HFF-Myc (cell line): ENCODE measurements at places on chromosomes 2 and 18.

GRCh38 chr2:226063704-226064440, 664.4 kb downstream of the NYAP2 start:
- DNase-seq: no peak

- no peak for DNase-seq
Measured at GRCh38 chr2:133389569-133389968, 178.7 kb downstream of the NCKAP5 start.

GRCh38 chr2:48435909-48436308, 94.0 kb upstream of the STON1 start:
- no peak for DNase-seq

GRCh38 chr2:156279446-156280150, 52.9 kb downstream of the NR4A2 start:
- no peak for DNase-seq

DNA sequence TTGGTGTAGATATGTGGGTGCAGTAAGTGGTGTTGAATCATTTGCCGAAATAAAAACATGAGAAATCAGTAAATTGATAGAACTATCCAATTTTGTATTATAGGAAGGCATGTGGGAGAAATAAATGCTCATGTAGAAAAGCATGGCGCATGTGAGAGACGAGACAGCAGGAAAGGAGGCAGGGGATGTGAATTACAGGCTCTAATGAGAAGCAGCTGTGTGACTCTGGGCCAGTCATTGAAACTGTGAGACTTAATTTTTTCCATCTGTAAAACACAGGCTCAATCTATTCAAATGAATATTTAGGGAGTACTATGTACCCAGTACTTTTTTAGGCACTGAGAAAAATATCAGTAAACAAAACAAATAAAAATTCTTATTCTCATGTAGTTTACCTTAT, 42.6 kb upstream of the MAP3K20 start:
- DNase-seq: peak; percentile 87

- DNase-seq: no peak
Measured at GRCh38 chr2:218152777-218153176, 14.0 kb downstream of the CXCR1 start.

DNA sequence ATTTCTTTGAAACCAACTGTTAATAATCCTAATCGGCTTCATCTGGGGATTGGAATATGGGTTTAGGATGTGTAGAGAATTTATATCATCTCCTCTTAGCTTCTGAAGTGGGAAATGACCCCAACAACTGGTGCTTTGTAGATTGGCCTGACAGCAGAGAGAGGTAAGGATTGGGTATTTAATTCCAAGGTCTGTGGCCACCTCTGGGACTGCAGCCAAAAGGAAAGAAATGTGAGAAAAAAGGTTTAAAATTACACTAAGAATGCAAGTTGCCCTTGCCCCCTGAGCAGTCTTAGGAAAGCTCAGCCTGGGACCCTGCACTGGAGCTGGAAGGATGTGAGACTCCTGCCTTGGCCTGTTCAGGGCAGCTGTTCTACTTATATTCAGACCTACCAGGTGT, 157.1 kb downstream of the FTCDNL1 start:
- no peak for DNase-seq

DNA sequence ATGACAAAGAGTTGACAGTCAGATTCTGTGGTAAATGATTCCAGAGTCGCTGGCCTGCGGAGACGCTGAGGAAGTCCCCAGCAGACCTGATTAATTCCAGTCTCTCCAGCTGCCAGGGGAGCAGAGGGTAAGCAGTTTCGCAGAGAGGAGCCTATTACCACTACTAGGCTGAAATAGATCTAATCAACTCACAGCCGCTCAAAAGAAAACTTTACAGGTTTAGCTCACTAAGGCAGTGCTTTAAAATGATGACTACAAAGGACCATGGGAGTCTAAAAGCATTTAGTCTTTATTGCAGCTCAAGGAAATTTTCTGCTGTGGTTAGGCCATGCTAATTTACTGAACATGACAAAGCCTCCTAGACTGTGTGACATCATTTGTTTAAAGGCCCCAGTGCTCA, 445.6 kb upstream of the POU3F3 start:
- no peak for DNase-seq

GRCh38 chr18:61876899-61877298, 15.9 kb downstream of the RNF152 start:
- no peak for DNase-seq

DNA sequence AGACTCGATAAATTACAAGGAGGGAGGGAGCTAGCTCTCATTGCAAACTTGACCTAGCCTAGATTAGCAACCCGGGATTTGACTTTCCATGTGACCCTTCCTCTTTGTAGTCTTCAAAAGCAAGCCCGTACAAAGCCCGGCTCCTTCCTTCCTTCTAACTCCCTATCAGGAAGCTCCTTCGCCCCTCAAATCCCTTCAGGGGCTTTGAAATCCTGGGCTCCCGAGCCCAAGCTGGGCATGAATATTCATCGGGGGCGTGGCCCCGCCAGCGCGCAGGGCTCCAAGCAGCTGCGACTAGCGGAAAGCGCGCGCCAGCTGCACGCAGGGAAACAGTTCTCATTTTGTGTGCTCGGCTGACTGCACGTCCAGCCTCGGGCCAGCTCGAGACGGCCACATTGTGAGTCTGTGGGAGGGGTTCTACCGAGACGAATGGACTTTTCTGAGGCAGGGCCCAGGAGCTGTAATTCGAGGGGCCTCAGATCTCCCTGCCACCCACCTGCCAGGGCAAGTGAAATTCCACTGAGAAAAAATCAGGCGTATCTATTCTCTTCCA, 84.0 kb upstream of the PELI1 start:
- peak; percentile 22 for DNase-seq

GRCh38 chr2:176134035-176134434, 4.5 kb downstream of the HOXD8 start:
- DNase-seq: no peak

- DNase-seq: no peak
Measured at GRCh38 chr2:128416806-128417205, 98.1 kb upstream of the HS6ST1 start.

DNA sequence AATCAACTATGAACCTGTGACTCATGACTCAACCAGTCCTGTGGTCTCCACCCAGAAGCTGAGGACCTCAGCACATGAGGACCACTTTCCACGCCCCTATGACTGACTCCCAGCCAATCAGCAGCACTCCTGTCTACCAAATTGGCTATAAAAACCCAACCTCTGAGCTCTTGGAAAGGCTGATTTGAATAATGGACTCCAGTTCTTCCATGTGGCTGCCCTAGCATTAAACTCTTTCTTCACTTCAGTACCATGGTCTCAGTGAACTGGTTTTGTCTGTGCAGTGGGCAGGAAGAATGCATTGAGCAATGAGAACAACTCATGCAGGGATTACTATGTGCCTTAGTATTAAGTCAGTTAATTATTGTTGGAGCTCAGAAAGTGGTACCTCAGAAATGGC, 78.3 kb downstream of the CMPK2 start:
- no peak for DNase-seq

DNA sequence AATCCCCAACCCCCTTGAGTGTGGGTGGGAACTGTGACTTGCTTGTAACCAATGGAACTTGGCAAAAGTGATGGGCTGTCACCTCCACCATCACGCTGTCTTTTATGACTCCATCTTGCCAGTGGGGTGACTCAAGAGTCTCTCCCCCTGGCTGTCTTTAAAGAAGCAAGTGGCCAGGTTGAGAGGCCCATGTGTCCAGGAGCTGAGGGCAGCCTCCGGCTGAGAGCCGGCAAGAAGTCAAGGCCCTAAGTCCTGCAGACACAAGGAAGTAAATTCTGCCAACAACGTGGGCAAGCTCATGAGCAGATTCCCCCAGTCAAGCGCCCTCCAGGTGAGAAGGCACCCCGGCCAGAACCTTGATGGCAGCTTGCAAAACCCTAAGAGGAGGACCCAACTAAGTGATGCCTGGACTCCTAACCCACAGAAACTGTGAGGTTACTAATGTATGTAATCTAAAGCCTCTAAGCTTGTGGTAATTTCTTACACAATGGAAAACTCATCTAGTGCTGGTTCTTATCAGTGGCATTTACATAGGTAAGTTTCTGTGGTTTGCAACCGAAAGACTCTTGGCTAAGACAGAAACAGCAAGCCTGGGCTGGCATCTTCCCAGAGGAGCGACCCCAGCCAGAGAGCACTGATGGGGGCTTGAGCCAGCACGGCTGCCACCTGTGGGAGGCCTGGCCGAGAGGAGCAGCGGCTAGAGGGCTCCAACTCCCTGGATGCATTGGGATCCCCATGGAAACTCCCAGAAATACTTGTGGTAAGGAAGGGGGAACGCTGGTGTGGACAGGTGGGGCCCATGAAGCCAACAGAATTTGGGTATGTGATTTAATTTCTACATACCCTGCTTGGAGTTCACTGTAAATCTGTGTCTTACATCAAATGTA, 49.3 kb downstream of the CIB4 start:
- no peak for DNase-seq

DNA sequence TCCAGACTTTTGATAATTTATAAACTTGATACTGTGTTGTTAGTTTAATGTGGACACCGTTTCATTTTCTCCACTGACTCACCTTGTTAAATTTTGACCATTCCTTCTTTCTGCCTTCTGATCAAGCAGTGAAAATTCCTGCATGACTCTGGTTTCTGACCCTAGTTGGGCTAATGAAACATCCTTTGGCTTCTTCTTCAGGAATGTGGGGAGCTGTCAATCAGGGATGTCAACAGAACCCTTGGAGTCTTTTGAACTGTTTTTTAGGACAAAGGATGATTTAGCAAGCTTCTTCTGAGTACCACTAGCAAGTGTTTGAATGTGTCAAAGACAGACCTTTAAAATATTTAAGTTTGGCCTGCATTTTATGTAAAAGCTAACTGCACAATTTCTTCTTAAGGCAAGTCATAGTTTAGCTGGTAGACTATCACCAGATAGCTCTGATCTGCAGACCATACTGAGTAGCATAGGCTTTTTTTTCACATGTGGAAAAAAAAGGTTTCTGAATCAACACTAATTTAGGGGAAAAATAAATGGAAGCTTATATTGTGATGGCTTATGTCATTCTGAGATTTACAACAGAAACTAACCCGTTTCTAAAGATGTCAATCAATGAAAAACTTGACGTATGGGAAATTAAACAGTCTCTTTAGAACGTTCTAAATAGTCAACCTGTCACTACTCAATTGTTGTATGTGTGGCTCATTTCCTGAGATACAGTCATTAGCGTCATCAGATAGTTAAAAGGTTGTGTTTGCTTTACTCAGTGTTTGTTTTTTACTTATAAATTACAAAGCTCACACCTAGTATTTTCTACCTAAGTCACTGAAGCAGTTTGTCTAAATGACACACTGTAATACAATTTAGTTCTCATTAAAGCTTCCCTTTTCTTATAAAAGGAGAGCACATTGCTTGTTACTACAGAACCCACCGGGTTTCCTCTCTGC, 311.4 kb downstream of the PTPRM start:
- no peak for DNase-seq

- DNase-seq: no peak
Measured at GRCh38 chr2:200203381-200203827, 103.1 kb upstream of the SPATS2L start.

DNA sequence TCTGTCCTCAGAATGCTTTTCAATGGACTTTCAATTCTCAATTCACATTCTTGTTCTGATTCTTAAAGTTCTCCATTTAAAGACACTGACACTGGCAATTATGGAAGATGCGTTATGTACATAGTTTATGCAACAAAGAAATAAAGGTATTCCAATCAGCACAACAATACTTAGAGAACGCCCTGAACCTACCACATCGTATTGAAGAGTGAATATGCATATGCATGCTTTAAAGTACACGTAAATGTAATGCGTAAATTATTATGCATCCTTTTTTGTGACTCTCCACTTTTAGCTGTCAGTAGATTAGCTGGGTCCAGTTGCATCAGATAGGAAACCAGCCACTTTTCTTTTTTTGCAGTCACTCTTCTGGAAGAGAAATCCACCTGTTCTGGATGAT, 83.5 kb downstream of the RBM43 start:
- no peak for DNase-seq

DNA sequence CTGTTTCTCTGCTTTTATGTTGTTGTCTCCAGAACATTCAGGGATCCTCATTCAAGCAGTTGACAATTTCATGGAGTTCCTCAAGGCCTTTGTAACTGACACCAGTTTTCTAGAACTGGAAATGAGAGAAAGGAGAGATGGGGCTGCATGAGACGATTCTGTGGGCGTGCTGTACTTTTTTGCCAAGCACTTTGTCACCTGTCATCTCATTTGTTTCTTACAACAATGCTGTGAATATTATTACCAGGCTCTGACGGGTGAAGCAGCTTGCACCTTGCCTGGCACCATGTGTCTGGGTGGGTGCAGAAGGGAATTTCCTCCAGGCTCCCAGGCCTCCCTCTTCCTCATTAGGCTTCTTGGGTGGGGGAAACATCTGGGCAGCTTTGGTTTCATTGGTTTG, 22.2 kb upstream of the ATOH8 start:
- no peak for DNase-seq

GRCh38 chr18:2139691-2140090, 431.6 kb downstream of the METTL4 start:
- no peak for DNase-seq

DNA sequence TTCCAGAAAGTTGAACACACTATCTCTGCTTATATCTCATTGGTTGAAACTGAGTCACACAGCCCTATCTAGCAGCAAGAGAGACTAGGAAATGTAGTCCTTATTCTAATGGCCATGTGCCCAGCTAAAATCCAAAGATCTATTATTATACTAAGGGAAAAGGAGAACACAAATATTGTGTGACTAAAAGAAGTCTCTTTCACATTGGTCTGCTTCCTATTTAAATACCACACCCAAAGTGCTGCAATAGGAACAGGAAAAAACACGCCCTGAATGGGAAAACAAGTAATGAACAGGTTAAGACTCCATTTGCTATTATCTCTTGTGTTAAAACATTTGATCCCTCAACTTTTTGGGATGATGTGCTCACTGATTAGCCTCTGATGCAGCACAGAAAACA, 86.8 kb upstream of the BARD1 start:
- DNase-seq: no peak
